ENCODE measurements at places on chromosomes 7 and 10. TPM values are rescaled to one million over a fixed set of nuclear protein-coding genes. Genes with fewer than 3 reads are reported as not detected.

C1GALT1 gene
- total RNA-seq: 59.2 TPM

TMEM213 gene
- not detected for total RNA-seq

DKK1 gene
- total RNA-seq: 16.1 TPM

ST8SIA6 gene
- total RNA-seq: 4.4 TPM

MYO3A gene
- 0.46 TPM for total RNA-seq

KAZALD1 gene
- 0.77 TPM for total RNA-seq

LMOD2 gene
- total RNA-seq: not detected

- DNase-seq: peak; percentile 2
These were observed 259.7 kb upstream of the FERD3L start for GRCh38 chr7:19404912-19405329.

- no peak for DNase-seq
These were observed 155.5 kb downstream of the SVIL start for GRCh38 chr10:29479081-29479925.

GRCh38 chr10:26509307-26509706 lies 71.2 kb downstream of the APBB1IP start:
- no peak for DNase-seq

- no peak for DNase-seq
These were observed 58.7 kb upstream of the TFEC start for GRCh38 chr7:116089293-116089692.

DNA sequence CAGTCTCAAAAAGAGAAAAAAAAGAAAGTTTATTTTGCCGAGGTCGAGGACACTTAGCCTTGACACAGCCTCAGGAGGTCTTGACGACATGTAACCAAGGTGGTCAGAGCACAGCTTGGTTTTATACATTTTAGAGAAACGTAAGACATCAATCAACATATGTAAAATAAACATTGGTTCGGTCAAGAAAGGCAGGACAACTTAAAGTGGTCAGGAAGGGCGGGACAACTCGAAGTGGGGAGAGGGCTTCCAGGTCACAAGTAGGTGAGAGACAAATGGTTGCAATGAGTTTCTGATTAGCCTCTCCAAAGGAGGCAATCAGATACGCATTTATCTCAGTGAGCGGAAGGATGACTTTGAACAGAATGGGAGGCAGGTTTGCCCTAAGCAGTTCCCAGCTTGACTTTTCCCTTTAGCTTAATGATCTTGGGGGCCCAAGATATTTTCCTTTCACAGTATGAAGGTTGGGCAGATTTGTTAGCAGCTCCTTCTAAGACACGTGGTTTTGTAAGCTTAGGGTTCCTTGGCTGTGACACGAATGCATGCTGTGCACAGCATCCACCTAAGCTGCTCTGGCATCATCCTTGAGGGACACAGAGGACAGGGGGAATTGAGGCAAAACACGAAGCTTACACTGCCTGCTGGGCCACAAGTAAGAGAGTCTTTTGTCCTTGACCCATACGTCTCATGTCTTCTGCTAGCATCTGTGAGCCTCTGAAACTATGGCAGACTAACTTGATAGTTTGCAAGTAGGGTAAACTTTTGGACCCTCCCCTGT lies 3.3 kb upstream of the VDAC2 start:
- DNase-seq: no peak

DNA sequence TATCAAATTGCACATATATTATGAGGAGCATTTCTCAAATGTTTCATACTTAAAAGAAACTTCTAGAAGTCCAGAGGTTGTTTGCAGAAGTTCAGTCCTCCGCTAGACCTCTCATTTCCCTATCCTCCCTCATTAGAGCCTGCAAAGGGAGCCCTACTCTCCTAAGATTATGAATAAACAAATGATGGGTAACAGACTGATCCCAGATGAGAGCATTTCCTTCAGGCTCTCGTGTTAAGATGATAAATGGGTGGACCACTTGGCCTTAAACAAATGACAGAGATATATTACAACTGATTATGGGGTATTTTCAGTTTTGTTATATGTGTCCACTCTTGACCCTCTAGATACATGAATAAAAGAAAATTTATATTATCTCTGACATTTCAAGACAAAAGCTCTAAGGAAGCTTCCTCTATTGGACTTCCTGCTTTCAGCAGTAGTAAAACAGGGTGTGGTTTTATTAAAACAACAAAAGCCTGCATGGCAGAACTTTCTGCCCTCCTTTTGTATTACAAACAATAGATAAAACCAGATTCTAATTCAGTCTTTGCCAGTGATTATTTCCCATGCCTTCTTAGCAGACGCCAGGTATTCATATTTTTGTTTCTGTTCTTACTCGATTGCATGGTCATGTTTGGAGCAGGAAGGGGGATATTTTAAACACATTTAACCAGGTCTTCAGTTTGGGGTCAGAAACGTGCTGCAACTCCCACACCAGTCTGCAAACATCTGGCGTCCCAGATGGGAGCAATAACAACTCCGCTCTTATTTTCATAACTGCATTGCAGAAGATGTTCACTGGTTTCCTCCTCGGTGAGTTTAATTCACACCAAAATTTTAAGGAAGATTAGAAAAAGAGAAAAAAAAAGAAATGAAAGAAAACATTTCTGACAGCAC lies 52.4 kb upstream of the FAM204A start:
- DNase-seq: no peak

DNA sequence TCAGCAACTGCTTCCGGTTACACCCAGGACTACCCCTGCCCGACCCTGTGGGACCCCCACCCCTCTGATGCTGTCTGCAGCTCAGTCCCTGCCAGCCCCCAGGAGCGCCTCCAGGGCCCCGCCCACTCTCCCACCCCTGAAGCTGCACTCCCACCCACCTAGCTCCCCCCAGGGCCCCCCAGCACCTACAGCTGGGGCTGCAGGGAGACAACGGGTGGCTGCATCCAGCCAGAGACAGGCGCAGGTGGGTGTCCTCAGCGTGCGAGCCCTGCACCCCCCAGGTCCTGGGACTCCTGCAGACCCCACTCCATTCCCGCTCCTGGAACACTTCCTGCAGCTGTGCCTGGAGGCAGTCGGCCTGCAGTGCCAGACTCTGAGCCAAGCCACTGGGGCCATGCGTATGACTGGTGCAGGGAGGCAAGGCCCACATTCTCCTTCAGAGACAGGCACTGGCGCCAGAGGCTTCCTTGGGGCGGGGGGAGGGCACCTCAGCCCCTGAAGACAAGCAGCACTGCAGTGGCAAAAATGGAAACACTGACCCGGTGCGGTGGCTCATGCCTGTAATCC lies 6.1 kb downstream of the CYP2W1 start:
- no peak for DNase-seq

- DNase-seq: no peak
These were observed 80.2 kb downstream of the ZNF37A start for GRCh38 chr10:38174336-38174735.

DNA sequence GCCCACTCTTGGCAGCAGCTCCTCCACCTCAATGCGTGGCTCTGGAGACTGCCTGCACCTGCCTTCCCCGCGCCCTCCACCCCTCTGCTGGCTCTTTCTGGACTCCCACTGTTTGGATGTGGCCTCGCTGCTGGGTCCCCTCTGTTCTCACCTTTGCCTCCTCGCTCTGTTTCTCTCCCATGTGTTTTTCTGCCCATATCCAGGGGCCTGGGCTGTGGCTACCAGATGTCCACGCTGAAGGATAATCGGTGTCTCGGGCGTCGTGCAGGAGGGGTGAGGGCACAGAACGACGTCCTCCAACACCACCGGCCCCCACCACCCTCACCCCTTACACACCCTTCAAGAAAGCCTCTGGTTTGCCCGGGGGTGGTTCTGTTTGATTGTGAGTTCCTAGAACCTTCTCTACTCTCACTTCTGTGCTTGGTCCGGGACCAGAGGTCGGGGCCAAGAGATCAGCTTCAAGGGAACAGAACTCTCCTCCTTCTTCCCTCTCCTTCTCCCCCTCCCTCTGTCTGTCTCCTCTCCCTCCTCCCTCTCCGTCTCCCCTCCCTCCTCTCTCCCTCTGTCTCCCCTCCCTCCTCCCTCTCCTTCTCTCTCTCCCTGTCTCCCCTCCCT lies 31.7 kb downstream of the AP5Z1 start:
- DNase-seq: no peak

GRCh38 chr7:80060218-80060806 lies 74.3 kb upstream of the GNAI1 start:
- peak; percentile 38 for DNase-seq

DNA sequence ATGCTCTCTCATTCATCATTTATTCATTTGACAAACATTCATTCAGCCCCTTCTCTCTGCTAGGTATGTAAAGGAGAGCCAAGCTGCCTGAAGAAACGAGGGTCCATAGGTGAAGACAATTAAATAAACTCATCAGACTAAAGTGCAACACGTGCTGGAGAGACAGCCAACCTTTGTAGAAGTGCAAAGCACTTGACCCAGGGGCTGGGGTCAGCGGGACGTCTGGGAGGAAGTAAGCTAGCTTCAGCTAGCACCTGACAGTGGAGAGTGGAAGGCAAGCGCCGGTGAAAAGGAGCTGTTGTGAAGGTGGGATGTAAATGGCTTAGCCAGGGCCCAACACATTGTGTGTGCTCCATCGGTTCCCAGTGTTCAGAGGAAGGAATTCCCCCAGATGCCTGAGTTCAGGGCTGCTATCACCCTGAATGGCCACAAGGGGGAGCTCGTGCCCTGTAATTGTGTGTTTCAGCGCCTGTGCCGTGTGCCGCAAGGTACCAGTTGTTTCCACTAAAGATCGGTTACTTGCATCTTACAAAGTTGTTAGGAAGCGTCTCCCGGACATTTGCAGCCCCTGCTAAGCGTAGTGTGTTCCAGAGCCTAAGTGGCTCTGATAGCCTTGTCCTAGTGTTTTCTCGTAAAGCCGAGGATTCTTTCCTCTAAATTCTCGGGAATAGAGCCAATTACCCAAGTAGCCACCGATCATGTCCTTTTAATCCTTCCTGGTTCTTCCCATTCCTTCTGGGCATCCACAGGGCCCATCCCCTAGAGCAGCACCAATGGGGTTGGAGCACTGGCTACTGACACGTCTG lies 30.6 kb downstream of the TLX1 start:
- DNase-seq: peak; percentile 91

GRCh38 chr10:20977300-20977699 lies 80.2 kb upstream of the NEBL start:
- peak; percentile 82 for DNase-seq

DNA sequence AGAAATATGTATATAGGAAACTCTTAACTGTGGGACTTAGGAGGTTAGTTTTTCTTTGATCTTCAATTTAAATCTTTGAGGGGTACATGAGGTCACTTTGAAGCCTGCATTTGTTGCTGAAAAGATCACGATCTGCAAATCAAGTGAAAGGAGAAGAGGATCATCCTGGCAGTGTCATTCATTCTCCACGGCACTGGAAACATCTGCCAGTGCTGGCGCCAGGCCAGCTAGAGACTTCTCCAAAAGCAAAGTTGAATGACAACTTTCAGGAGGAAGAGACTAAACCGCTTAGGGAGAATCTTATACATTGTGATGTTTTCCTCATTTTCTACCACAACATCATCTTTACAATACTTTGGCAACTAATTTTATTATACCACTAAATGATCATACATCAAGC lies 42.5 kb downstream of the MRC1 start:
- no peak for DNase-seq

DNA sequence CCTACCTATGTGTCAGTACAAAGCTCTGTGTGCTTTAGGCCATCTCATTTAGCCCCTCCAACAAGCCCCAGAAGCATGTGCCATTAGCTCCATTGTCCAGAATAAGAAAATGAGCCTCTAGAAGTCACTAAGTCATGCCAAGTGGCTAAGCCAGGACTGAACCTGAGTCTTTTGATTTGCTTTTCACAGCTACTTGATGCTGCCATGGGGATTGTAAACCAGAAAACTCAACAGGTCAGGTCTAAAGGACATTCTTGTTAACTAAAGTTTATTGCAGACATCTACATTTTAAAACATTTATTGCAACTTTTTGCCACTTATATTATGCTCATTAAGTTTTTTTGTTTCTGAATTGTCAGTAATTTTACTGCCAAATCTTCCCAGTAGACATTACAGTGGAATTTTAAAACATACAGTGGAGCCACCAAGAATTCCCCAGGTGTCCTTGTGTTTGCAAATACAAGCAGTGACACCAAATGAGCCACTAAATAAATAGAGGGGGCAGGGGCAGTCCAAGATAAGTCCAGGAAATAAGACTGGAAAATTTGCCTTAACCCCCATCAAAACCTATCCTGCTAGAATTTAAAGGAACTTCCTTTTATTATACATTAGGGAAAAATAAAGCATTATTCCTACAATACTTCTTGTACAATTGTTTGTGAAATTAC lies 115.9 kb downstream of the RAPGEF5 start:
- DNase-seq: no peak

DNA sequence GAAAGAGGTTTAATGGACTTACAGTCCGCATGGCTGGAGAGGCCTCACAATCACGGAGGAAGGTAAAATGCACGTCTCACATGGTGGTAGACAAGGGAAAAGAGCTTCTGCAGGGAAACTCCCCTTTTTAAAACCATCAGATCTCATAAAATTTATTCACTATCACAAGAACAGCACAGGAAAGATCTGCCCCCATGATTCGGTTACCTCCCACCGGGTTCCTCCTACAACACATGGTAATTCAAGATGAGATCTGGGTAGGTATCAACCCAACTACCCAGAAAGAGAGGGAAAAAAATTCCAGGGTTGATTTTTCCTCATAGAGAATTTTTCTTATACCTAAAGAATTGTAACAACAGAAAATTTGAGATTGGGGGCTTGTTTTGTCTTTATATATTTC lies 13.9 kb downstream of the RAPGEF5 start:
- DNase-seq: no peak

DNA sequence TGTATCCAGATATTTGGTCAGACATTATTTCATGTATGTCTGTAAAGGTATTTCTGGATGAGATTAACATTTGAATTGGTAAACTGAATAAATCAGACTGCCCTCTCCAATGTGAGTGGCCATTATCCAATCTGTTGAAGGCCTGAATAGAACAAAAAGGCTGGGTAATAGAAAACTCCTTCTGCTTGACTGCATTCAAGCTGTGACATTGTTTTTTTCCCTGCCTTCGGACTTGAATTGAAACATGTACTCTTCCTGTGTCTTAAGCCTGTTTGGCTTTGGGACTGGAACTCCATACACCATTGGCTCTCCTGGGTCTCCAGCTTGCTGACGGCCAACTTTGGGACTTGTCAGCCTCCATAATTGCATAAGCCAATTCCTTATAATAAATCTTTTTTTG lies 36.0 kb upstream of the ARHGAP21 start:
- DNase-seq: peak; percentile 66

Data from neural progenitor cell (in vitro differentiated cells).